Psoas muscle (tissue), 8 donors: ENCODE measurements at places on chromosomes 3 and 15. TPM values are rescaled to one million over a fixed set of nuclear protein-coding genes. Genes with fewer than 3 reads are reported as not detected.

DNA sequence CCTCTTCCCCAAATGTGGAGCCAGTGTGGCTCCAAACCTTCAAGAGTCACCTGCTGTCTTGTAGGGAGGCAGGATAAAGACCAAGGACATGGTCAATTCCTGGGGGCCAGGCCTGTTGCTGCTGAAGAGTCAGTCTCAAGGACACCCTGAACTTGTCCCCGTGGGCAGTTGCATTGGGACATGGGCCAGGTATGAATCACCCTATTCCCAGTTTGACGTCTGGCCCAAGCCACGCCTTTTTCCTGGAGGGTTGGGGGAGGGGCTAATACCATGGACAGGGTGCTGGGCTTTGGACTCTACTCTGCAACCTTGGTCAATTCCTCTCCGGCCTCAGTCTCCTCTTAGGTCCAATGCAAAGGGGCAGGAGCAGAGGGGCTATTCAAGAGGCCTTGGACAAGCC is 10.4 kb downstream of the ATP2B2 start:
- peak; percentile 49 for DNase-seq

GRCh38 chr15:78960308-78960707 is 15.5 kb upstream of the CTSH start:
- no peak for DNase-seq

GRCh38 chr3:119571230-119571629 is 8.1 kb upstream of the ADPRH start:
- DNase-seq, result no peak

- DNase-seq, result no peak
Observed at GRCh38 chr3:193548406-193548805, 6.3 kb downstream of the ATP13A4 start.

DNA sequence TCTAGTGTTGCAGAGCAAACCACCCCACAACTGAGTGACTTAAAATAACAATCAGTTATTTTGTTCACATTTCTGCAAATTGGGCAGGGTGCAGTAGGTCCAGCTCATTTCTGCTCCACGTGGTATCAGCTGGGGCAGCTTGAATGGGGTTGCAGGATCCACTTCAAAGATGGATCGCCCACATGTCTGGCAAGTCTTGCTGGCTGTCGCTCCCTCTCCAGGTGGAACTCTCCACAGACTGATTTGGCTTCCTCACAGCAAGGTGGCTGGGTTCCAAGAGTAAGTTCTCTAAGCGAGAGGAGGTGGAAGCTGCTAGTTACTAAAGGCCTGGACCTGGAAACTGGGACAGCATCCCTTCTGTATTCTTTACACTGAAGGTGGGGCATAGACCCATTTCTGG is 213.3 kb downstream of the SLC9A9 start:
- no peak for DNase-seq

- no peak for DNase-seq
Observed at GRCh38 chr15:76983590-76984375, 11.1 kb upstream of the PSTPIP1 start.

- peak; percentile 23 for DNase-seq
Observed at GRCh38 chr3:46709721-46710120, 7.9 kb downstream of the PRSS50 start.

CLRN1 gene
- total RNA-seq, result not detected

FETUB gene
- not detected for total RNA-seq

TIPIN gene
- total RNA-seq, result 3.2 TPM

CLEC3B gene
- 10.3 TPM for total RNA-seq
